ENCODE measurements at places on chromosomes 7 and 10. TPM values are rescaled to one million over a fixed set of nuclear protein-coding genes. Genes with fewer than 3 reads are reported as not detected.

Gene PRKAR2B
- 10.3 TPM for total RNA-seq

Gene GPR22
- total RNA-seq: not detected

Gene MOGAT3
- not detected for total RNA-seq

Gene SLC16A9
- 0.83 TPM for total RNA-seq

Gene CPEB3
- total RNA-seq: 6.9 TPM

Gene OR2A42
- not detected for total RNA-seq

Gene TSPAN13
- total RNA-seq: 120 TPM

Gene PDE1C
- total RNA-seq: 15.5 TPM

Gene OGDH
- 132 TPM for total RNA-seq

Gene NKX6-2
- not detected for total RNA-seq

Gene NEURL1
- 0.95 TPM for total RNA-seq

All from lower lobe of right lung (tissue), 2 donors.